ENCODE measurements at places on chromosomes 4 and X.

DNA sequence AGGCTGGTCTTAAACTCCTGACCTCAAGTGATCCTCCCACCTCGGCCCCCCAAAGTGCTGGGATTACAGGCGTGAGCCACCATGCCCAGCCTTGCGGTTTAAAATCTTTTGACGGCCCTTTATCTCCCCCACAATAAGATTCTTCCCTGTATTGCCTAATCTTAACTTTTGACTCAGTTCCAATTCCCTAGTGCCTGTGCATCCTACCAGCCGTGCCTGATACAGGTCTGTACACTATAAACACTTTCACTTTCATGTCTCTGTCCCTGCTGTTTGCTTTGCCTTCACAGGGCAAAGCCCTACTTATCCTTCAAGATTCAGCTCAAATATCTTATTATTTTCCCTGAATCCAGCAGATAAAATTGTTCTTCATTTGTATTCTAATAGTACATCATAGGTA lies 74.6 kb downstream of the WDR44 start:
- peak; percentile 1 for DNase-seq

GRCh38 chrX:19331831-19332230 lies 11.9 kb upstream of the PDHA1 start:
- DNase-seq, result no peak

DNA sequence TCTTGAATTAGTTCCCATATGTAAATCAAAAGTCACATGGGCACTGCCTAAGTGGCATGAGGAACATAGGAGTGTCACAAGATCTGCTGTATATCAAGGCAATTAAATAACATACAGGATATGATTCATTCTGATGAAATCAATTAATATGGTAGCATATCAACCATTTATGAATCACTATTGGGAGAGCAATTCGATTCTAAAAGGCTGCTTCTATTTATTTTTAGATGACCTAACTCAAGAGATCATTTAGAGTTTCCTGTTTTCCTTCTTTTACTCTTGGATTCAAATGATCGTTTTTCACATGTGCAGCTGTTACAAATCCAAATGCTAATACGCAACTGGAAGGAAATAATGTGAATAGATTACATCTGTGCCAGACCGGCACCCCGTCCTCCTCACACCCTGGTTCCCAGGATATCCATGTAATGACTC lies 81.9 kb downstream of the HCCS start:
- no peak for DNase-seq

DNA sequence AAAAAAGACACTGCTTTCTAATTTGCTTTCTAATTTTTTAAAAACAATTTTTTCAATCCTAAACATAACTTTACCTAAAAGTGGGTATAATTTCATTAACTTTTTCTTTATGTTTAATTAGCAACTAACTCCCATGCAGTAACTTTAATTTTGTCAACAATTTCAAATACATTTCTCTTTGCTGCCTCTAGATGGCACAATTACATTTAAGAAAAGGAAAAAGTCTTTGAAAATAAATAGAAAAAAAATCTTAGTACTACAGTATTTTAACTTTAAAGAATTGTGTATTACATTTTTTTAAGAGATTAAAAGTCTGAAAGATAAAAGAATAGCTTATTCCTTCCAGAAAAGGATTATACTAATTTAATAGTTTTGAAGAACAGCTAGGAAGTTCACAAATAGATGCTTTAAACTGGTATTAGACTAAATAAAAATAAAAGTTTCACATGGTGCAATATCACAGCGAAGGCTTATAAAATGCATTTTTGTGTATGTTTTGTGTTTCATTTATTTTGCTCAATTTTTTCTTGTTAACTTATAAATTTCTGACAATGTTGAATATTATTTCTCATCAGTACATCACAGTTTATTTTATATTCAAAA lies 105.1 kb downstream of the ADGRA3 start:
- no peak for DNase-seq

DNA sequence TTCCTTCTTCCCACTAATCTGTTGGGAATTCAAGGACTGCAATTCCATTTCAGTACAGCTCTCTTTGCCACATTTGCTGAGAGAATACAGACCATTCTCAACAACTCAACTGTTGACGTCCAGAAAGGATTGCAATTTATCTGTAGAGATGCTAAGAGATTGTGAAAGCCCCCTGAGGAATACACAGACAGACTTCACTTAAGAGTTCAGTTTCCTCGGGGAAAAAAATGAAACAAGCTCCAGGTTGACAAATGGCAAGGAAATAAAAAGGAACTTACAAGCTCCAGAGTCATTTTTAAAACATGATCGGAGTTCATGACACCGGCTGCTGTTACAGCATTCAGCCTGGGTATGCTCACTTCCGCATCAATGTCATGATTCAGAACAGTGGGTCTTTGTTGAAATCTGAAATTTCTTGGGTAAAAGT lies 13.8 kb downstream of the TLR10 start:
- DNase-seq, result no peak

- no peak for DNase-seq
These were observed 18.7 kb downstream of the SGMS2 start for GRCh38 chr4:107843391-107843790.

DNA sequence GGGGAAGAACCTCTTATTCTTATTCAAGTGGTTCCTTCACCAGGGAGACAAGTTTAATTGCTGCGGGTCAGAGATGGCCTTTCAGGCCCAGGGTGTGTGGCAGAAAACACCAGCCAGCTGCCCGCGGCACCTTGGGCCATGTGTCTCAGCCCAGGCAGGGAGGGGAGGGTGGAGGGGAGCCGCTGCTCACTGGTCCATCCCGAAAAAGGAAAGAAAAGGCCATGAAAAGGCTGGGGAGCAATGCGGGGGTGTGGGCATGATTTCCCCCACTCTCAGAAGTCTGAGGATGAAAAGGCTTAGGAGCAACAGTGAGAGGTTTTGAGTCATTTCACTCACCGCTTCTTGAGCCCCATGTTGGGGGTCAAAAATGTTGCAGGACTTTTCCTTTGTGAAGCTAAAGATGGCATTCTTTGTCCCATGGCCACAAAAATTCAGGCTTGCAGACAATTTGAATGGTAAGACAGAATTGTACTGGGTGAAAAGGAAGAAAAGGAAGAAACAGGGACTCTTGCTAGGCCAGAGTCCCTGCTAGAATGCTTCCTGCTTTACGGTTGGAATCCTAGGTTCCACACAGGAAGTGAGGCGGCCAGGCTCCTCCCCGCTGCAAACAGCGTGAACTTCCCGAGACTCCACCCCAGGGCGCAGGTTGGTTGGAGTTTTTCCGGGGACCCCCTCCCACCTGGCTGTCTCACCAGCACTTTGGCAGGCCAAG lies 17.4 kb upstream of the FAM47E start:
- DNase-seq, result no peak

- DNase-seq, result no peak
These were observed 13.7 kb downstream of the FRAS1 start for GRCh38 chr4:78070731-78071282.

- DNase-seq, result no peak
These were observed 106.1 kb downstream of the WWC2 start for GRCh38 chr4:183205193-183205592.

GRCh38 chr4:186192066-186192612 lies 772 bp downstream of the CYP4V2 start:
- DNase-seq, result no peak

DNA sequence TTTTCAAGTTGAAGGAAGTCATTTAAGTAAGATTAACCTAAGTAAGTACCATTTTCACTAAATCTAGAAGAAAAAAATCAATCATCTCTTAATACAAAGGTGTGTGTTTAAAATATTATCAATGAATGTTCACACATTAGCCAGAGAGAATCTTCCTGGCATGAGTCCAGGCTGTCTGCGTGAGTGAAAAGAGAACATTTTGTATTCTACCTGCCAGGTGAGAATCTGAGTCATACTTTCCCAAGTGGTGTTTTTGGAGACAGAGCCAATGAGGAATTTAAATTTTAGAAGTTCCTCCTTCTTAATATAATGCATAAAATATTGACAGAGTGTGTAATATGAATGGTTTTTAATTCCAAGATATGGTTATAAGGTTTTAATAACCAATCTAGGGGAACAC lies 371.8 kb upstream of the NR3C2 start:
- DNase-seq, result no peak

DNA sequence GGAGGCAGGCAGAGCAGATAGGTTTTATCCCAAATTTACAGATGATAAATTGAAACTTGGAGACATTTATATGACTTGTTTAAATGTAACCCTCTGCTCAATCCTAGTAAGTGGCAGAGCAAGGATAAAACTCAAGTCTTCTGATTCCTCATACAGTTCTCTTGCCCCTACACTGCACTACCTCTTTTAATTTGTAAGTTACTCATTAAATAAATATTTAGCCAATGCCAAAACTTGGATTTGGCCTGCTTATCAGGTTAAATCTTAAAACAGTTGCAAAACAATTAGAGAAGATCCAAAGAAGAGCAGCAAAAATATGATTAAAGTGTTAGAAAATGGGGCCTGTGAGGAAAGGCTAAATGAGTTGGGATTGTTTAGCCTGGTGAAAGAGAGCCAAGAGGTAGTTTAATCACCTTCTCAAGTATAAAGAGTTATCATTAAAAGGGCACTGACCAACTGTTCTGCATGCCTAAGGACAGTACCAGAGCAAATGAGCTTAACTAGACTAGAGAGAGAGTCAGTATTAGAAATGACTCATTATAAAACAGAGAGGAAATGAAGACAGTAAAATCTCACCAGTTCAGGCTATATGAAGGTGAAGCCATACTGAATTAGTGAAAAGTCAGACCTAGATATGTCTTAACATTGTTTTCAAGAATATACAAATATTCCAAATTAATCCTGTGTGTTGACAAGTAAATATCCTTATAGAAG lies 146.3 kb downstream of the GRIA3 start:
- no peak for DNase-seq

DNA sequence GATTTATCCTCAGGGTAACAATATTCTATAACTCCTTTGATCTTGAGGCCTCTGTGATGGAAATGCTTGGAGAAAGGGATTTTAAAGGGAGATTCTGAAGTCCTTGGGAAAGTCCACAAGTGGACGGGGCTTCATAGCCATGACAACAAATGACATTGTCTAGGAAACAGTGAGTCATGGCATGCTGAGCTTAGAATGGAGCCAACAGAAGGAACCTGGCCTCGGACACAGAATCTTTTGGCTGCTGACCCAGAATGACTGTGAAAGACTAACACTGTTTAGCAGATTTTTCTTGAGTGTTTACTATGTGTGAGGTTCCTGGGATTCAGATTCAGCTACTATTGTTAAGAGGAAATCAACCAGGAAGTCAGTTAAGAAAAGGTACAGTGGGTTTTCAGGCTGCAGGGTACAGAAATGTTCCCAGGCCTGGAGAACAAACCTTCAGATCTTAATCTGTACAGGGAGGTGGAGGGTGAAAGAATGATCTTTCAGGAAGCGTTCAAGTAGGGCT lies 18.1 kb upstream of the CXCL2 start:
- peak; percentile 52 for DNase-seq

- no peak for DNase-seq
These were observed 379.5 kb upstream of the FGF13 start for GRCh38 chrX:139091066-139091465.

- no peak for DNase-seq
These were observed 1331.5 kb upstream of the PABPC4L start for GRCh38 chr4:135533053-135533452.

- DNase-seq, result no peak
These were observed 5.1 kb upstream of the FAM184B start for GRCh38 chr4:17786567-17786966.

DNA sequence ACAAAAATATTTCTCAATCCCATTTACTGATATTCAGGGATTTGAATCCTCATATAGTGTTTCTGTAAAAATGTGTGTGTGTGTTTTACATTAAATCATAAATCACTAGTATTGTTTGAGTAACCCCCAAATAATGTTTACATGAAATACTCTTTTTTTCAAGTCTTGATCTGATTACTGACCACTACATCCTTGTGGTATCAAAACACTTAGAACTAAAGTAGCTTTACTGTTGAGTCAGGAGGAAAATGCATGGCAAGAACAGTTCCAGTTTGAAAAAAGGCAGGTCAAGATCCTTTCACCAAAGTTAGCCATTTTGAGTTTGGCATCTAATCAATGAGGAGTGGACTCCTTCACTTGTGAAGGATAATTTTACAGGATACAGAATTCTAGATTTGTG lies 3.6 kb upstream of the WDR19 start:
- peak; percentile 11 for DNase-seq

- no peak for DNase-seq
These were observed 104.9 kb upstream of the ATP8A1 start for GRCh38 chr4:42761804-42762203.

DNA sequence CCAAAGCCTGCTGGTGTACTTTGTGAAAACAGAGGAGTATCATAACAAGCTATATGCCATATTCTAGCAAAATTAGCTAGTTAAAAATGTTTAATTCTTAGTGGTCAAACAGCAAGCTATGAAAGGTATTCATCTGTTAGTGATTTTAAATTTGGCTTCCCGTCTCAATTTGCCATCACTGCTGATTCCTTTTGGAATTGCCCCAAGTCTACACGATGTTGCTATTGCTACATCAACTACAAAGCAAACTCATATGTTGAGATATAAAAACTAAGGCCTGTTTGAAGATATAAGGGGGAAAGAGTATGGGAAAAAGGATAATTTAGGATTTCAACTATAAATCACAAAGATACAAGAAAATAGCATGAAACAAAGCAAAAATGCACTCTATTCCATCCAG lies 146.1 kb downstream of the COL25A1 start:
- DNase-seq, result no peak

- DNase-seq, result no peak
These were observed 24.8 kb downstream of the CXCL1 start for GRCh38 chr4:73894001-73894400.

GRCh38 chr4:80006935-80007744 lies 65.9 kb downstream of the ANTXR2 start:
- peak; percentile 11 for DNase-seq

DNA sequence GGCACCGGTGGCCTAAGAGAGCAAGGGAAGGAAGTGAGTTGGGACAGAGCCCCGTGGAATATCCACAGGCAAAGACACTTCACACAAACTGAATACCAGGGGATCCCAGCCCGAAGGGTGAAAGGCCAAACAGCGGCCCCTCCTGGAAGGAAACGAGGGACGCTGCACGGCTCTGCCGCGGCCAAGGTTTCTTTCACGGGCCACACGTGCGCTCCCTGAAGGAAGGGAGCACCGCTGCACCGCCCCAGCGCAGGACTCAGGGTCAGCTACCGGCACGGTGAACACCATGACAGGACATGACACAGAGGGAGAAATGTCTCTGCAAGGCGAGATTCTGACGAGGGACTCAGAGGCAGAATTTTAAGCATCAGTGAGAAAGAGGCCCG lies 31.5 kb upstream of the GTPBP6 start:
- DNase-seq, result no peak

GRCh38 chrX:50779694-50780093 lies 34.3 kb downstream of the SHROOM4 start:
- no peak for DNase-seq

- no peak for DNase-seq
These were observed 175.3 kb downstream of the QDPR start for GRCh38 chr4:17336524-17336961.

GRCh38 chrX:70411475-70411874 lies 11.6 kb upstream of the GDPD2 start:
- DNase-seq, result no peak

GRCh38 chrX:51847463-51847862 lies 46.0 kb upstream of the MAGED1 start:
- DNase-seq, result no peak

GRCh38 chrX:74286950-74287740 lies 16.8 kb upstream of the ZCCHC13 start:
- DNase-seq, result peak; percentile 47

GRCh38 chrX:57741107-57741506 lies 61.0 kb upstream of the NLRP2B start:
- DNase-seq, result no peak

Measured in AG04450 (cell line).